ENCODE measurements at places on chromosomes 4 and X.

GRCh38 chr4:182513587-182514291, 270.5 kb downstream of the TENM3 start:
- no peak for DNase-seq

DNA sequence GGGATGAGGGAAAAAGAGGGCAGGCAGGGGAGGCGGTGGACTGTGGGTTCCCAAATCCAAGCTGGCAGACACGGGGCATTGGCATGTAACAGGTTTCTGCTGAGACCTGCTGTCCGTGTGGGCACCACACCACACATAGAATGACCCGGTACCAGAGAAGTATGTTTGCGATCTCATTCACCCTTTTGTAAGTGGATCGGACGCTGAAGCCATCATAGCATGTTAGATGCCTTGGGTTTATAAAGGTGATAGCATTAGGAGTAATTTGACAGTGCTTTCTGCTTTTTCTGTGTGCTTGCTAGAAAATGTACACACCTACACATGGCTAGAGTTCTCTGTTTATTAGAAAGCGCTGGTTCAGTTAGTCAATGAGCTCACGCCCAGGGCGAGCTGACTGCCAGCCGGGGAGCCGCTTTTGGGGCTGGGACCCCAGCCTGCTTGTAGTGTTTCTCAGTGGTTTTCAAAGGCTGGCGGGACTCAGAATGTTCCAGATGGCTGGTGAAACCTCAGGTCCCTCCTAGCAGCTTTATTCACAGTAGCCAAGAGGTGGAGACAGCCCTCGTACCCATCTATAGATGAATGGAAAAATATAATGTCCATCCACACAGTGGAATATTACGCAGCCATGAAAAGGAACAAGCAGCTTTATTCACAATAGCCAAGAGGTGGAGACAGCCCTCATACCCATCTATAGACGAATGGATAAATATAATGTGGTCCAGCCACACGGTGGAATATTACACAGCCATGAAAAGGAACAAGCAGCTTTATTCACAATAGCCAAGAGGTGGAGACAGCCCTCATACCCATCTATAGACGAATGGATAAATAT, 579 bp downstream of the IL3RA start:
- DNase-seq: no peak

DNA sequence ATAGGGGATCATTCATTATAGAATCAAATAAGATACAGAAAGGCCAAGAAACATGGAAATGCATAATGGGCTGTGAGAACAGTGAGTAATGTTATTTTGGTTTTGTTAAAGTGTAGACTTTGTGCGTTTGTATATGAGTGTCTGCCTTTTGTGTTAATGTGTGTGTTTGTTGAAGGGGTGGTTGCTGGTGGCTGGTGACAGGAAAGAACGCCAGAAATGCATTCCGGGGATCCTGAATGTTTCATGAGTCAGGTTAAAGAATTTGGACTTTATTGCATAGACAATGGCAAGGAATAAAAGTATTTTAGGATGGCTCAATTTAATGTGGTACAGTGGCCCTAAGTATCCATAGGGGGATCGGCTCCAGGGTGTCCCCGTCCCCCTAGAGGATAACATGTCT, 1228.9 kb downstream of the PCDH7 start:
- DNase-seq: no peak

DNA sequence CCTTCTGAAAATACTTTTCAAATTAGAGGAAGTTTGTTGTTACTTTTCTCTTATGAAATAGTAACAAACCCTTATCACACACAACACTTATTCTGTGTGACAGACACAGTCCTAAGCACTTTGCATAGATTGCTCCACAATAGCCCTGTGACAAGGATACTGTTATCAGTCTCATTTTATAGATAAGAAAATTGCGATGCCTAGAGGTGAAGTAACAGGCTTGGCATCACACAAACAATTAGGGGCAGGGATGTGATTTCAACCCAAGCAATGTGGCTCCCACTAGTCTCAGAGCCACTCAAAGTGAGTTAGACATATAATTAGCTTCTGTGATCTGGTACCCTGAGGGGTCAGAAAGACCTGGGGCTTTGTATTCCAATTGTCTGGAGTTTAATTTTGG, 339.9 kb downstream of the FBXO8 start:
- DNase-seq: peak; percentile 2

- no peak for DNase-seq
These were observed 37.8 kb downstream of the ADD1 start for GRCh38 chr4:2881431-2881830.

DNA sequence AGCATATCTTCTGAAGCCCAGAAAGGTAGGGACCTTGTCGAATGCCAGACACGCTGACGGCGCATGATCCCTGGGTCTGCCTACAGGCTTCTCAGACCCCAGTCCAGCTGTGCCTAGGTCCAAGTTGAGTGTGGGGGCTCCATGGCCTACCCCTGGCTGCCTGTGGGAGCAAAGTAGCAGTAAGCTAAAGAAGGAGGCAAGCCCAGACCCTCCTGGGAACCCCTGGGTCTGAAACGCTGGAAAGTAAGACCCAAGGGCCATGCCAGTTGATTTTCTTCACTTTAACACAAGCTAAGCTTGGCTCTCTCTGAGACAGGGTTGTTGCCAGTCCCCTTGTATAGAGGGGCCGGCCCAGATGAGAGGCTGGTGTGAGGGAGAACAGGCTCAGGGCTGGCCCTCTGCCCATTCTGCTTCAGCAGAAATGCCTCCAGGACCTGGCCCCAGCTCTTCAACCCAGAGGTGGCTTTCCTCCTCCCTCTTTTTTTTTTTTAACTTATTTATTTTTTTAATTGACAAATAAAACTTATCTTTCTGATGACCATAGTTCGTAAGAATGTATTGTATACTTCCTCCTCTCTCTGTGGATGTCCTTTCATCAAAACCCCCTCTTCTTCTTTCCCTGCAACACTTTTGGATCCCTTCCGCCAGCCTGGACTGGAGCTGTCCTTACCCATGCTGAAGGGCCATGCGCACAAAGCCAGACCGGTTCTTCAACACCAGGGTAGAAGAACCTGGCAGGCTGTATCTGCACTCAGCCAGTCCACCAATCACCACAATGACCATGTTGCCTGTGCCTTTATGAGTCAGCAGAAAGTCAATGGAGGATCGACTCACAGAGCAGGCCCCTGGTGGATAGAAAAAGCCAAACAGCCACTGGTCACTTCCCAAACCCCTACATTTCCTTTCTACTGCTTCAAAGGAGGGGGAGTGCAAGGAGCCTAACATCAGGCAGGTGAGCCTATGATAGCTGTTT, 7.1 kb downstream of the AWAT2 start:
- DNase-seq: peak; percentile 12

DNA sequence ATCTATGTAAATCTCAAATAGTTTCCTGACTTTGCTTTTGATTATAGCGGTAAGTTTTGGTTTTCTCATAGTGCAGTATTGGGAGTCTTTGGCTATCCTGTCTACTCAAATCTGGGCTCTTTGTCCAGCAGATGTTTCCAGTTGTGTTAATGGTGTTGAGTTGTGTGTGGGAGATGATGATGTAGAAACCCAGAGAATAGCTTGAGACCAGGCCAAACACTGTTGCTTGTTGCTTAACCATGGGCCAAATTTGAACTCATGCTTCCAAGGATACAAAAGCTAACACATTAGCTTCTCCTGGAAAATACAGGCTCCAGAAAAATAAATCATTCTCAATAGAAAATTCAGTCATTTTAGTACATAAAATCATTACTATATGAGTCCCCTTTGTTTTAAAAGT, 82.6 kb upstream of the GYPA start:
- no peak for DNase-seq

- DNase-seq: no peak
These were observed 206.3 kb downstream of the SHROOM3 start for GRCh38 chr4:76641351-76641750.

DNA sequence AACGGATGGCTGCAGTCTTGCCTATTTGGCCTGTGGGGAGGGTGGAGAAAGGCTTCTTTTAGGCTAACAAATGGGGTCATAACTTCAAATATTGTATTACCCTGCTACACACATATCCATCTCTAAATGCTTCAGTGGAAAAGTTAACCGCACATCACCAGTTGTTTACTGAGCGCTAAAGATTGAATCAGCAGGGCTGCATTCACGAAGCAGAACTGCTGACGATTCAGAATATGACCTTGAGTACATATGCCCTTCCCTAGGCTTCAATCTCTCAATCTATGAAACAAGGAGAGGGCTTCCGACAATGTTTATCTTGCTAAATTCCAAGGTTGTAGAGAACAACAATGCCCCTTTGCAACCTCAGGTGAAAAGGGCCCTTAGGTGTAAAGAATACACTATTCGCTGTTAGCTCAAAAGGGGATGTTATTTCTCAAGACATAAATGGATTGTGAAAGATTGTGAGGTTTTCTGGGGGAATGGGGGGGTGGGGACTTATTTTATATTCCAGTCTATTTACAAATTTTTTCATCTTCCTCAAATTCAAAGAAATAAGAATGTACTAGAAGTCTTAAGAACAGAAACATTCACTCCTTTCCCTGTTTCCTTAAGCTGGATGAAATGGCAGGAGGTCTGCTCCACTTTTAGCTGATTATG, 2.6 kb upstream of the ATP6AP2 start:
- peak; percentile 28 for DNase-seq

DNA sequence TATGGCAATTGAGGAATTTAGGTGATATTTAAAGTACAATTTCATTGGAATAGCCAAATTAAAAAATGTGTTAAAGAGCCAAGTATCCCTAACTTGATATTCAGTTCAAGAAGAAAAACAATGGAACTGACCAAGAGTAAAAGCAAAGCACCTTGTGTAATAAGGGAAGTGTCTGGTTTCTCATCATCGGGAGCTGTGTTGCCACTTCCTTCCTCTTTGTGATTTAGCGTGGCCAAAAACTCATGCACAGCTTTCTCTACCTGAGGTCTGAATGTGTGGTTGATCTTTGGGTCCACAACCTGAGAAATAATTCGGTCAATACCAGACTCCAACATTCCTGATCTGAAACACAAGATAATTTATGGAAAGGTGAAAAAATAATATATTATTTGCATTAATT, 12.4 kb downstream of the BOD1L1 start:
- peak; percentile 80 for DNase-seq

DNA sequence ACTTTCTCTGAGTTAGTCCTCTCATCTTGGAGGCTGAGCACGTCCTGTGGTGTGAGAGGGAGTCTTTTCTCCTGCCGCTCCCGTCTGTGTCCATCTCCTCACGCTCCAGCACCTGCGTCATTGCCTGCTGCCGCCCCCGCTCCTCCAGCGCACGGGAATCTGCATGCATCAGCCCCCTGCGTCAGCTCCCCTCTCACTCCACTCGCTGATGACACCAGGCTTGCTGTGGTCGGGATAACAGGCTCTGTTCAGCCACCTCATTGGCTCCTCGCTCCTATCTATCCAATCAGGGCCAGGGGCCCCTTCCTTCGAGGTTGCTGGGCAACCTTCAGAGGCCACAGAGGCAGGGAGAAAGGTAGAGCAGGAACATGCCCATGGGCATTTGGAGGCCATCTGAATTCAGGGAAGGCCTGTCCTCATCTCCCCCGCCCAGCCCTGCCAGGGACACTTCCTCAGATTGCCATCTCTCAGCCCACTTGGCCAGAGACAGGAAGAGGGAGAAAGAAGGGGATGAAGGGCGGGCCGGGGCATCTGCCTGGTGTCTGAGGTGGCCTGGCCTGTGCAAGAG, 9.3 kb downstream of the ZNF185 start:
- DNase-seq: no peak

- DNase-seq: no peak
These were observed 14.0 kb upstream of the IGFBP7 start for GRCh38 chr4:57124145-57124544.

DNA sequence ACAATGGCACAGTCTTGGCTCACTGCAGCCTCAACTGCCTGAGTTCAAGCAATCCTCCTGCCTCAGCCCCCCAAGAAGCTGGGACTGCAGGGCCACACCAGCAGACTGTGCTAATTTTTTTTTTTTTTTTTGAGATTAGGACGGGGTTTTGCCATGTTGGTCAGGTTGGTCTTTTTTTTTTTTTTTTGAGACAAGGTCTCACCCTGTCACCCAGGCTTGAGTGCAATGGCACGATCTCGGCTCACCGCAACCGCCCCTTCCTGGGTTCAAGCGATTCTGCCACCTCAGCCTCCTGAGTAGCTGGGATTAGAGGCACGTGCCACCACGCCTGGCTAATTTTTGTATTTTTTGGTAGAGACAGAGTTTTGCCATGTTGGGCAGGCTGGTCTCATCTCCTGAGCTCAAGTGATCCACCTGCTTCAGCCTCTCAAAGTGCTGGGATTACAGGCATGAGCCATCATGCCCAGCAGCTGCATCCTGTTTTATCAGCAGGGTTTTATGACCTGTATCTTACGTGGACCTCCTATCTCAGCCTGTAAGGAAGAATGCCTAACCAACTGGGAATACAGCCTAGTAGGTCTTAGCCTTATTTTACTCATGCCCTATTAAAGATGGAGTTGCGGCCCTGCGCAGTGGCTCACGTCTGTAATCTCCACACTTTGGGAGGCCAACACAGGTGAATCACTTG, 13.2 kb upstream of the MRPL1 start:
- no peak for DNase-seq

Data from NB4 (cell line).